ENCODE measurements at places on chromosomes 3 and 15. TPM values are rescaled to one million over a fixed set of nuclear protein-coding genes. Genes with fewer than 3 reads are reported as not detected.

The BLM gene
- total RNA-seq = 57.8 TPM

The MNS1 gene
- 0.16 TPM for total RNA-seq

The AGBL1 gene
- total RNA-seq = not detected

The SLC12A1 gene
- not detected for total RNA-seq

The LRRC31 gene
- not detected for total RNA-seq

All from T-helper 2 cell treated with Interferon-gamma antibody and Interleukin-4, amounts not matched to agents 100 ng/mL and 5 ng/mL, for 36 hours (primary cell).